A549 treated with DMSO at 1 μM for 4 hours (cell line): ENCODE measurements at places on chromosomes 2 and 18. TPM values are rescaled to one million over a fixed set of nuclear protein-coding genes. Genes with fewer than 3 reads are reported as not detected.

The CFAP65 gene
- total RNA-seq = 0.09 to 0.19 TPM (median 0.15 TPM) in 5 replicates

The FBXO11 gene
- total RNA-seq = 36.2 to 53.5 TPM (median 45.4 TPM) in 5 replicates

The METTL5 gene
- total RNA-seq = 61.8 to 86.8 TPM (median 65.0 TPM) in 5 replicates

The RTP5 gene
- total RNA-seq = not detected in 5 replicates

The VSNL1 gene
- total RNA-seq = not detected in 5 replicates

The ZSWIM2 gene
- not detected in 5 replicates for total RNA-seq

The APLF gene
- total RNA-seq = 0.68 to 1.0 TPM (median 0.79 TPM) in 5 replicates

The LCT gene
- total RNA-seq = 0.02 to 0.06 TPM (median 0.02 TPM) in 5 replicates

The PARD3B gene
- 0.61 to 1.5 TPM (median 0.83 TPM) in 5 replicates for total RNA-seq

The UGT1A10 gene
- total RNA-seq = 0.05 to 0.26 TPM (median 0.10 TPM) in 3 of 5 replicates, not detected in the others

The CPLX4 gene
- not detected in 5 replicates for total RNA-seq

The UPP2 gene
- total RNA-seq = not detected in 5 replicates

The PLEKHH2 gene
- 0.90 to 1.5 TPM (median 0.94 TPM) in 5 replicates for total RNA-seq

The RPIA gene
- 28.1 to 32.1 TPM (median 30.4 TPM) in 5 replicates for total RNA-seq

The LYG1 gene
- total RNA-seq = 0.49 to 2.6 TPM (median 1.6 TPM) in 5 replicates

The DSG1 gene
- total RNA-seq = not detected in 5 replicates

The EXOC6B gene
- 6.7 to 9.7 TPM (median 8.8 TPM) in 5 replicates for total RNA-seq

The HSPE1 gene
- 466 to 796 TPM (median 530 TPM) in 5 replicates for total RNA-seq

The REG3G gene
- not detected in 5 replicates for total RNA-seq

The SPDYA gene
- 0.15 to 0.39 TPM (median 0.20 TPM) in 5 replicates for total RNA-seq

The AQP12A gene
- total RNA-seq = not detected in 5 replicates

The IL36B gene
- 0.15 to 0.25 TPM (median 0.24 TPM) in 3 of 5 replicates, not detected in the others for total RNA-seq

The ICA1L gene
- total RNA-seq = 1.5 to 2.4 TPM (median 1.9 TPM) in 5 replicates

The NRP2 gene
- total RNA-seq = 106 to 191 TPM (median 159 TPM) in 5 replicates

The SIX3 gene
- 0.17 to 0.45 TPM (median 0.34 TPM) in 5 replicates for total RNA-seq

The COBLL1 gene
- total RNA-seq = 3.1 to 5.1 TPM (median 4.1 TPM) in 5 replicates

The DARS1 gene
- 56.2 to 69.0 TPM (median 59.6 TPM) in 5 replicates for total RNA-seq

The CNTNAP5 gene
- not detected in 5 replicates for total RNA-seq

The G6PC2 gene
- total RNA-seq = not detected in 5 replicates

The DUSP28 gene
- total RNA-seq = 3.7 to 9.4 TPM (median 7.3 TPM) in 5 replicates

The FRZB gene
- 0.07 to 0.09 TPM in 2 of 5 replicates, not detected in the others for total RNA-seq

The THSD7B gene
- not detected in 5 replicates for total RNA-seq

The CRYGD gene
- total RNA-seq = not detected in 5 replicates

The TRIM43 gene
- 0.05 TPM in 1 of 5 replicates, not detected in the others for total RNA-seq

The ARHGAP28 gene
- total RNA-seq = 0.03 to 0.37 TPM (median 0.09 TPM) in 5 replicates

The OR6B2 gene
- not detected in 5 replicates for total RNA-seq

The TUBA4A gene
- 365 to 546 TPM (median 419 TPM) in 5 replicates for total RNA-seq
